Osteocyte (in vitro differentiated cells): ENCODE measurements at places on chromosomes 7 and 10. TPM values are rescaled to one million over a fixed set of nuclear protein-coding genes. Genes with fewer than 3 reads are reported as not detected.

- H3K4me1 ChIP-seq, result no peaks in the 10 kb centered on the region
- H3K27me3 ChIP-seq, result peaks cover 10% of the 10 kb centered on the region
- H3K4me3 ChIP-seq, result no peak overlapping the region
- no peak for DNase-seq
- no peaks in the 10 kb centered on the region for H3K36me3 ChIP-seq
These were observed 22.1 kb upstream of the VOPP1 start for GRCh38 chr7:55594414-55594813.

DNA sequence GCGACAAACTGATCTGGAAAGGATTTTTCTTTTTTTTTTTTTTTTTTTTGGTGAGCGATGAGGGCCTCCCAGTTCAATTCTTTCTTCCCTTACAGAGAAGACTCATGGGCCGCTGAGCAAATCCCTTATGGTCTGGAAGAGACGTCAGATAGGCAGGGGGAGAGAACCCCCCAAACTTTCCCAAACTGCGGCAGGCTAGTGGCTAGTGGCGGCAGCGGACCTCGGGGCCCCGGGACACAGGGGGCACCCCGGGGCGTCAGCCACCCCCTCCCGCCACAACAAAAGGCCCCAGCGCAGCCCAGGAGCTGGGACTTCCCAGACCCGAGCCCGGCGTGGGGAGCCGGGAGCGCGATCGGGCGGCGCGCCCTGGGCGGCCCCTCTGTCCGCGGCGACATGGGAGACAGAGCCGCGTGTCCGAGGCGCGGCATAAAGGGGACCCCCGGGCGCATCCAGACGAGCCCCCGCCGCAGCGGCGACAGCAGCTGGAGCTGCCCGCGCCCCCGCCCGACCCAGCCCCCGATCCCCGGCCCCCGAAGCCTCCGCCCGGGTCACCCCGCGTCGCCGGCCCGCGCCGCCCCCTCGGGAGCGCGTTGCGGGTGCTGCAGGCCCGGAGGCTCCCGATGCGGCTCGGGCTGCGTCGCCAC lies 755 bp downstream of the FAM171A1 start:
- H3K27me3 ChIP-seq, result peaks cover 17% of the 10 kb centered on the region
- H3K4me1 ChIP-seq, result peaks cover 17% of the 10 kb centered on the region
- peak; percentile 83 for DNase-seq
- H3K4me3 ChIP-seq, result peak overlapping the region; percentile 87
- H3K27ac ChIP-seq, result peak overlapping the region; percentile 87

DNA sequence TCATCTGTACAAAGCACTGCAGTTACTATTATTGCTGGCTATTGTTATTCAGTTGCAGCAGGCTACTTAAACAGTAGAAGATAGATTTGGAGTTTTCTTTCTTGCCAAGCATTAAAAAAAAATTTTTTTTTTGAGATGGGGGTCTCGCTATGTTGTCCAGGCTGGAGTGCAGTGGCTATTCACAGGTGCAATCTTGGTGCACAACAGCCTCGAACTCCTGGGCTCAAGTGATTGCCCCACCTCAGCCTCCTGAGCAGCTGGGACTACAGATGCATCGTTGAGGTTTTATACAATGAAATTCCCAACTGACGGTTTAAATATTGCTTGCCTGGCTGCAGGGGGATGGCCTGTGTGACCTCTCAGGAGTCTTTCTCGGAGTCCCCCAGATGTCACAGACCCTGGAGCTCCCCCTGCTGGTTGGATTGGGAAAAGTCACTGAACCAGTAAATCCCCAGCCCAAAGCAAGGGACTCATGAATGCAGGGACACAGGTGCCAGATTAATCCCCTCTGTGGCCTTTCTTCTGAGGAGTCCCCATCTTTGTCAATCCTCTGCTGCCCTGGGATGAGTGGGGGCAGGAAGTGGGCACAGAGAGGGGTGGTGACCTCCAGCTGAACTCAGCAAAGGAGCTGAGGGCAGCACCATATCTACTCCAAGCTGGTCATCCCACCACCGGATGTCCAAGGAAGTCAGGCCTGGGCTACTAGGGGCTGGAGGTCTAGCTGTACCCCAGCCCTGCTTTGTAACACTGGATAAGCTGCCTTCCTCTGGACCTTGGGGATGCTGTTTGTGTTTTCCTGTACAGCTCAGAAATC lies 149.6 kb downstream of the C10orf105 start:
- H3K27me3 ChIP-seq, result peaks cover 9% of the 10 kb centered on the region
- peak; percentile 88 for DNase-seq
- H3K36me3 ChIP-seq, result no peaks in the 10 kb centered on the region
- H3K4me1 ChIP-seq, result no peaks in the 10 kb centered on the region
- no peak overlapping the region for H3K27ac ChIP-seq

- H3K4me3 ChIP-seq, result no peak overlapping the region
- no peaks in the 10 kb centered on the region for H3K27me3 ChIP-seq
- no peaks in the 10 kb centered on the region for H3K36me3 ChIP-seq
- H3K27ac ChIP-seq, result peak overlapping the region; percentile 54
- DNase-seq, result no peak
These were observed 59.9 kb downstream of the SUGCT start for GRCh38 chr7:40194745-40195144.

DNA sequence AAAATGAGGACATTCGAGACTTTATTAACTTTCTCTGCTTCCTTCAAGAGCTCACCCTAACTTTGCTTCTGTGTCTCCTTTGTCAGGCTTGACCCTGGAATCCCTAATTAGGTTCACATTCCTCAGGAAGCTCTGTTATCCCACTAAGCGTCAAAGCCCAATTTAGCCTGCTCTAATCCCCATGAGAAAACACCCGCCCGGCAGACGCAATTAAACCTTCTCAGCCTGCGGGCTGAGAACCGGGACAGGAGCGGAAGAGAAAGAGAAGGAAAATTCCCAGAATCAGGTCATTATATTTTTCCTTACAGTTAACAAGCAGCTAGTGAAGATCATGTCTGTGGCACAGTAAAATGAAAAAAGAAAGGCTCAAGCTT lies 93.0 kb downstream of the TNS3 start:
- peak overlapping the region; percentile 2 for H3K4me3 ChIP-seq
- H3K4me1 ChIP-seq, result peaks cover 63% of the 10 kb centered on the region
- H3K27ac ChIP-seq, result peak overlapping the region; percentile 81
- no peaks in the 10 kb centered on the region for H3K27me3 ChIP-seq
- no peak for DNase-seq

- no peak overlapping the region for H3K4me3 ChIP-seq
- no peak for DNase-seq
- H3K36me3 ChIP-seq, result no peaks in the 10 kb centered on the region
- H3K4me1 ChIP-seq, result no peaks in the 10 kb centered on the region
These were observed 875.5 kb downstream of the XPNPEP1 start for GRCh38 chr10:109047856-109048255.

DNA sequence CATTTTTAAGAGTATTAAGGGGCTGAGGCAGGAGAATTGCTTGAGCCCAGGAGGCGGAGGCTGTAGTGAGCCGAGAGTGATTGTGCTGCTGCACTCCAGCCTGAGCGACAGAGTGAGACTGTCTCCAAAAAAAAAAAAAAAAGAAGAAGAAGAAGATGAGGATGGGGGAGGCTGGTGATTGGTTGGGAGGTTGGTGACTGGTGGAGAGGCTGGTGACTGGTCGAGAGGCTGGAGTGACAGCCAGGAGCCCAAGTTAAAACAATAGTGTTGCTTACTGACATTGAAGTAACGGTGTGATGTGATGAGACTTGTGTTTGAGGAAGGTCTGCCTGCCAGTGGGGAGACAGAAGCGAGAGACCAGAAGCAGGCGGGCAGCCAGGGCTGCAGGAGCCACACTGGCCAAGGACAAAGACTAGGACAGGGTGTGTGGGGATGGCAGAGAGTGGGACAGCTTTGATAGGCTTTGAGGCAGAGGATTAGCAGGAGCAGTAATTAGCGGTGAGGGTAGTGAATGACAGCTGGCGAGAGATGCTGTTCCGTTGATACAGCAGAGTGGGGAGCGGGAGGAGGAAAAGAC lies 4.9 kb downstream of the SRRT start:
- peaks cover 49% of the 10 kb centered on the region for H3K36me3 ChIP-seq
- H3K4me3 ChIP-seq, result no peak overlapping the region
- peaks cover 41% of the 10 kb centered on the region for H3K4me1 ChIP-seq
- no peaks in the 10 kb centered on the region for H3K27me3 ChIP-seq

- no peak overlapping the region for H3K27ac ChIP-seq
- H3K27me3 ChIP-seq, result peaks cover 5% of the 10 kb centered on the region
- no peaks in the 10 kb centered on the region for H3K4me1 ChIP-seq
- H3K4me3 ChIP-seq, result no peak overlapping the region
- DNase-seq, result peak; percentile 73
These were observed 58.3 kb upstream of the NKX6-2 start for GRCh38 chr10:132844069-132844809.

GRCh38 chr7:1057416-1058291 lies 13.3 kb downstream of the GPR146 start:
- H3K36me3 ChIP-seq, result peaks cover 2% of the 10 kb centered on the region
- peaks cover 8% of the 10 kb centered on the region for H3K4me1 ChIP-seq
- DNase-seq, result no peak
- no peaks in the 10 kb centered on the region for H3K27me3 ChIP-seq

DNA sequence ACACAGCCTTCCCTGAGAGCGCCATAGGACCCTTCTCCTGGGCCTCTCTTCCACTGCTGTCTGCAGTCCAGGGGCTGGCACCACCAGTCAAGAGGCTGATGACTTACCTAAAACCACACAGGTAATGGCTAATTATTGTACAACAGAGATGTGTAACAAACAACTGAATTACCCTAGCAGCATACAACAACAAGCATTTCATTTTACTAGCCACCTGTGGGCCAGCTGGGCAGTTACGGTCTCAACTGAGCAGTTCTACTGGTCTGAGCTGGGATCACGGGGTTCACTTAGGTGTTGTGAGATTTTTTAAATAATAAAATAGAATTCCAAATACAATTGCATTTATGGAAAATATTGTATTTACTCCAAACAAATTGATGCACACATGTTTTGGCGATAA lies 431.9 kb downstream of the TNS3 start:
- H3K4me3 ChIP-seq, result no peak overlapping the region
- H3K27ac ChIP-seq, result no peak overlapping the region
- no peaks in the 10 kb centered on the region for H3K27me3 ChIP-seq

DNA sequence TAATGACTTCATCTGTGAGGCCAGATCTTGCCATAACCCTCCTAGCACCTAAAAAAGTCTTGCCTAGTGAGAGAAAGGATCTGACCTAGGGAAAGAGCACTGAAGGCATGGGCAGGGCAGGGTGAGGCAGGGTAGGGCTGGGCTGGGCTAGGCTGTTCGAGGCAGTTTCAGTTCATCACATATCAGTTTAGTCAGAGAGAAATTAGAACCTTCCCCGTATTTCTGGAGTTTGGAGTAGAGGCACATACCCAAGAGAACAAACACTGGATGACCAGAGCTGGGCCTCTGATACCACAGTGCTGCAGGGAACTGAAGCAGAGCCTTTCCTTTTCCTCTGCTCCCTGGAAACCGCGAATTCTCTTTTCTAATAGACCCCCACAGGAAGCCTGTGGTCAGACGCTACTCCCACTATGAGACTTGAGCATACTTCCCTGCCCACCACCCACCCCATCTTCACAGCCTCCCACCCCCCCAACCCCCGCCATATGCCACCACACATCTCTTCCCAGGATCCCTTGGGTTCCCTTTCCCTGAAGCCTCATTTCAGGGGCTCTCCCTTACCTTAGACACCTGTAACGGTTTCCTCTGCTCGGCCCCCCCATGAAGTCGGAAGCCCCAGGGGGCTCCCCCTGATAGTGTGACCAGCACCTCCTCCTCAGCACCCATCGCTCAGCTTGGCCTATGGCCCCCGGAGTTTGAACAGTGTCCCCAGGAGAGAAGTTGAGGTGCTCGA lies 406 bp downstream of the SYNPO2L start:
- H3K27me3 ChIP-seq, result no peaks in the 10 kb centered on the region
- no peak overlapping the region for H3K4me3 ChIP-seq
- no peak for DNase-seq
- peaks cover 6% of the 10 kb centered on the region for H3K4me1 ChIP-seq

TES gene
- 228 and 232 TPM in 2 replicates for total RNA-seq

LIPN gene
- not detected in 2 replicates for total RNA-seq

- H3K4me3 ChIP-seq, result no peak overlapping the region
- H3K27ac ChIP-seq, result no peak overlapping the region
- no peaks in the 10 kb centered on the region for H3K36me3 ChIP-seq
These were observed 14.8 kb downstream of the CCL24 start for GRCh38 chr7:75798770-75799169.

DNA sequence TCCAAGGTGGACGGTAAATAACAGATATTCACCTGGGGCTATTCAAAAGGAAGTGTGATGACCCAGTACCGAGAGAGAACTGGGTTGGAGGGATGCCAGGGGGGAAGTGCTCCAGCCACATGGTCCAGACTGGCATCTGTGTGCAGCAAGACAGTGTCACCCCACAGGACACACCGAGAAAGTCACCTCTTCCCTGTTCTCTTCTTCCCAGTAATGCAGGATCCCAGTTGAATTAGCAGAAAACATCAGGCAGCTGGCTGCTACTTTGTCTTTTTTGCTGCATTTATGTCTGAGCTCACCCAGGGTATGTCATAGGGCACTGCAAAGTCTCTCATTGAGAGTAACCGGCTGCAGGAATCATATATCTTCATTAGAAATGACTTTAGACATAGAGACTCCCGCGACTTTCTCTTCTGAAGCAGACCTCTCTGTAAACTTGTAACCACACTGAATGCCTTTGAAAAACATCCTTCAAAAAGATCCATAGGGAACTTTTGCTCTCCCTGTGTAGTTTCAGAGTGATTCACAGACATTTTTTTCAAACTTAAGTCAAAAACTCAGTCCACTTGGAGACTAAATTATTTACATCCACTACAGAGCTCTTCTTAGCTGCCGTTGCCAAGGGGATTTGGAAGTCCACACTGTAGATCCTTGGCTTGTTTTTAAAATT lies 609.0 kb upstream of the DPP6 start:
- no peak overlapping the region for H3K4me3 ChIP-seq
- H3K27ac ChIP-seq, result no peak overlapping the region
- no peaks in the 10 kb centered on the region for H3K36me3 ChIP-seq
- no peaks in the 10 kb centered on the region for H3K4me1 ChIP-seq

DNA sequence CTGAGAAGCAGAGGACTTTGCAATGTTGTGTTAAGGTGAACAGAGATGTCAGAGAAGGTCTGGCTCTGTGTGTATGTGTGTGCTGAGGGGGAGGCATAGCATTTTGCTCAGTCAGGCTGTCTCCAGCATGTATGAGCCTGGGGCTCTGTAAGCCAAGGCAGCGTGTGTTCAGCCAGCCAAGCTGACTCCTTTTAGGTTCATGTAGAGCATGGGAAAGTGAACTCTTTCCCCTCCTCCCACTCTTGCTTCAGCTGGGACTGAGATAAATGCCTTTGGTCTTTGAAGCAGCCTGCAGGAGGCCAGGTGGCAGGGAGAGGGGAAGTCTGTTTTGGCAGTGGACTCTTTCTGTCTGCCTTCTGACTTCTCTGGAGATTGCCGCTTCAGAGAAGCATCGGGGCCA lies 3.8 kb downstream of the SFXN2 start:
- H3K27me3 ChIP-seq, result no peaks in the 10 kb centered on the region
- peaks cover 24% of the 10 kb centered on the region for H3K4me1 ChIP-seq
- H3K27ac ChIP-seq, result no peak overlapping the region
- no peak overlapping the region for H3K4me3 ChIP-seq

GRCh38 chr10:59748834-59749233 lies 4.4 kb downstream of the MRLN start:
- H3K27me3 ChIP-seq, result peaks cover 49% of the 10 kb centered on the region
- no peaks in the 10 kb centered on the region for H3K4me1 ChIP-seq

- peaks cover 36% of the 10 kb centered on the region for H3K36me3 ChIP-seq
- H3K4me3 ChIP-seq, result no peak overlapping the region
- H3K27me3 ChIP-seq, result no peaks in the 10 kb centered on the region
- no peak overlapping the region for H3K27ac ChIP-seq
These were observed 40.5 kb upstream of the PRKAR1B start for GRCh38 chr7:767580-767940.

GRCh38 chr10:48983648-48984351 lies 44.2 kb upstream of the LRRC18 start:
- no peaks in the 10 kb centered on the region for H3K36me3 ChIP-seq
- H3K4me3 ChIP-seq, result no peak overlapping the region
- H3K27ac ChIP-seq, result no peak overlapping the region
- no peak for DNase-seq
- no peaks in the 10 kb centered on the region for H3K27me3 ChIP-seq
